Breast epithelium (tissue), 4 donors: ENCODE measurements at places on chromosomes 6 and 20. TPM values are rescaled to one million over a fixed set of nuclear protein-coding genes. Genes with fewer than 3 reads are reported as not detected.

GRCh38 chr6:36078159-36078558, 50.6 kb downstream of the MAPK14 start:
- DNase-seq = no peak

Gene POPDC3
- not detected for total RNA-seq

DNA sequence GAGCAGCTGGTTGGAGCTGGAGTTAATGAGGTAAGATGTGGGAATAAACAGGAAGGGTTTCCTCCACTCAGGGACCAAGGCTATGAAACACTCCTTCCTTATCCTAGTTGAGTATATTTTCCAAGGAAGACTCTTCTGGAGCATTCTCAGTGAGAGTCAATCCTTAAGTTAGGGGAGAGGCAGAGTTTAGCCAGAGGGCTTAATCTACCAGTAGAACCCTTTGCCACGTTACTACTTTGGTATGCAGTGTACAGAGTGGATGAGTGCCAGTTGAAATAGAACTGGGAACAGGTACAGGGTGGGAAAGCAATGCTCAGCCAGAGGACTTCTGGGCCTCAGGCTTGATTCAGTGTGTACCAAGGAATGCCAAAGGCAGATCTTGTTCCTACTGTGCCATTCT, 114.3 kb downstream of the UBE3D start:
- DNase-seq = no peak

Gene MAFB
- 39.0 TPM for total RNA-seq

- no peak for DNase-seq
Measured at GRCh38 chr6:108550256-108550655, 10.5 kb upstream of the FOXO3 start.

DNA sequence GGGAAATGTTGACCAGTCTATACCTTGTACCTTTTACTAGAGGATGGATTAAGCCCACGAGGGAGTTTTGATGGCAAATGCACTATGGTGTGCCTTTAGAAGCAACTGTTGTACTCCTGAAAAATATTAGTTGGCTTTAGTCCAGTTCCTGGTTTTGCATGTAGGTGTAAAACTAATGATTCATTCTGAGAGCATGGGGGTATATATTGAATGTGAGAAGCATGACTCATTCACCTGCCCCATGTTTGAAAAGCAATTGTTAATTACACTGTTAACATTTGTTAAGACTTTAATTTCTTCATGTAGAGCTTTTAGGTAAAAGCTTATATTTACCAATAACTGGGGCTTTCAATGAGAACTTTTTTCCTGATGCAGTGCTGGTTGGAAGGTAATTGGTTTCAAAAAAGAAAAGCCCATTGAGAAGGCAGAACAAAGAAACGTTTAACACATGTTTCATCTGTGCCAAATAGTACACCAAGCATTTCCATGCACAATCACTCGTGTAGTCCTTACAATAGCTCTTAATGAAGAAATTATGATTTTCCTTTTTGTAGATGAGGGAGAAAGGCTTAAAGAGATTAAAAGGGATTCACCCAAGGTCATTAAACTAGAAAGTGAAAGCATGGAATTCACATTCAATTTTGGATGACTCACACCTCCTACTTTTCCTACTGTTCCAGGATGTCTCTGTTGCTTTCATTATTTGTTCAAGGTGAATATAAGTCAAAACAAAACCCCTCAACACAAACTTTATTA, 134.1 kb downstream of the CCDC170 start:
- no peak for DNase-seq

DNA sequence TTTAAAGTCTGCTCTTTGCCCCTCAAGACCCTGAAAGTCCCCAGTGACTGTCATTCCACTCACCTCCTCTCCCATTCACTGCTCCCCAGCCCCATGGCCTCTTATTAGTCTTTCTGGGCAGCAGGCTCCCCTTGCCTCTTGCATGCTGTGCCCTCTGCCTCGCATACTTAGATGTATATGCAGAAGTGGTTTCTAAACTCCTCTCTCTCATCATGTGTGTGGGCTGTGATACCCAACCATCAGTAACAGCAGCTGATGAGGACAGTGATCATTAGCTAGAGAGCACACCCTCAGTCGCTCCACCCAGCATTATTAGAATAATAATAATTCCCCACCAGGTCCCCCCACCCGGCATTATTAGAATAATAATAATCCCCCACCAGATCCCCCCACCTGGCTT, 14.5 kb downstream of the PKIG start:
- no peak for DNase-seq

DNA sequence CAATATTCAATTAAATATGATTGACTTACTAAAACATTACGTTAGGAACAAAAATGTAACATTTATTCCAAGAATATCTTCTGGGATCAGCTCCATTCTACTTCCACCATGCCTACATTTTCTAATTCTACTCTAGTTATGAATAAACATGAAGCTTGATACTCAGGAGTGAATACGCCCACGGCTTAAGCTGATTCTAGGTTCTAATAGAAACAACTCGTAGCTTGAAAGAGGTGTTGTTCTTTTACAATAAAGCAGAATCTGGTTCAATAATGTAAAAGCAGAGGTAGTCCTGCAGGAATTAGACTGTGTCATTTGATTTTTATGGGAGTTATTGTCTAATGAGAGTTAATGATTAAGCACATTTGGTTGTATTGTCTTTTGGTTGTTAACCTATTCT, 107.3 kb upstream of the OLIG3 start:
- DNase-seq = no peak

Gene GPLD1
- total RNA-seq = 2.5 TPM

- no peak for DNase-seq
Measured at GRCh38 chr6:15348528-15348927, 102.7 kb downstream of the JARID2 start.

Gene COL12A1
- 281 TPM for total RNA-seq
